ENCODE measurements at places on chromosomes 5 and 9.

GRCh38 chr9:130610862-130611707, 31.7 kb downstream of the FUBP3 start:
- no peak for DNase-seq

- no peak for DNase-seq
Observed at GRCh38 chr5:130536691-130537090, 628.4 kb downstream of the HINT1 start.

DNA sequence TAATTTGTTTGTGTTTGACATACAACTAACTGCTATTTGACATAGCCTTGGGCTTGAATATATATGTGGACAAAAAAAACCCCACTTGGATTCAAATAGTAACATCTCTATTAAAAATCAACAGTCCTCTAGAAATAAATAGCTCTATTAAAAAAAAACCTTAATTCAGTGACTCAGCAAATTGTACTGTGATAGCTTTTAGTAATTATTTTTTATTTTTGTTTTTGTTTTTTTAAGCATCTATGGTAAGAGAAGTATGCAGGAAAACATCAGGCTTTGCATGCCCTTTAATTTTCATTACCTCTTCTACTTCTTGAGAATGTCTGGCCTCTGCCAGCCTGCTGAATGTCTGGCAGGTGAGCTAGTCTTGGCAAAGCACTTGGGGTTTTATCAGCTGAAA, 300.7 kb downstream of the NPR3 start:
- DNase-seq = no peak

GRCh38 chr9:120866651-120867050, 10.3 kb downstream of the PHF19 start:
- DNase-seq = no peak

- no peak for DNase-seq
Observed at GRCh38 chr9:133774799-133775198, 36.6 kb upstream of the SARDH start.

DNA sequence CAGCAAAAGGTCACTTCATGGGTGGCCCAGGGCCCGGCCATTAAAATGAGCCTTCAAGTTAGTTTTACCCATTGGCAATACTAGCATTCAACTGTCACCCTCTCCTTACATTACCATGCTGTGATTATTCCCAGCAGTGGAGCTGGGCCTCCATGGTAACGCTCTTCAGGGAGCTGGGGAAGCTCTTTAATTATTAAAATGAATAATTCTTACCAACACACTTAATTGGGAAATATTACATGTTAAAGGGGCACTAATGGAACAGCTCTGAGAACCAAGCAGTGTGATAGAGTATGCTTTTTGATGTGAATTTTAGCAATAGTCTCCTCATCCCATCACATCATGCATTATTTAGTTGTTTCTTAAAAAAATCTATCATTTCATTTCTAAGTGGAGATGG, 187.2 kb downstream of the CEMIP2 start:
- DNase-seq = no peak

DNA sequence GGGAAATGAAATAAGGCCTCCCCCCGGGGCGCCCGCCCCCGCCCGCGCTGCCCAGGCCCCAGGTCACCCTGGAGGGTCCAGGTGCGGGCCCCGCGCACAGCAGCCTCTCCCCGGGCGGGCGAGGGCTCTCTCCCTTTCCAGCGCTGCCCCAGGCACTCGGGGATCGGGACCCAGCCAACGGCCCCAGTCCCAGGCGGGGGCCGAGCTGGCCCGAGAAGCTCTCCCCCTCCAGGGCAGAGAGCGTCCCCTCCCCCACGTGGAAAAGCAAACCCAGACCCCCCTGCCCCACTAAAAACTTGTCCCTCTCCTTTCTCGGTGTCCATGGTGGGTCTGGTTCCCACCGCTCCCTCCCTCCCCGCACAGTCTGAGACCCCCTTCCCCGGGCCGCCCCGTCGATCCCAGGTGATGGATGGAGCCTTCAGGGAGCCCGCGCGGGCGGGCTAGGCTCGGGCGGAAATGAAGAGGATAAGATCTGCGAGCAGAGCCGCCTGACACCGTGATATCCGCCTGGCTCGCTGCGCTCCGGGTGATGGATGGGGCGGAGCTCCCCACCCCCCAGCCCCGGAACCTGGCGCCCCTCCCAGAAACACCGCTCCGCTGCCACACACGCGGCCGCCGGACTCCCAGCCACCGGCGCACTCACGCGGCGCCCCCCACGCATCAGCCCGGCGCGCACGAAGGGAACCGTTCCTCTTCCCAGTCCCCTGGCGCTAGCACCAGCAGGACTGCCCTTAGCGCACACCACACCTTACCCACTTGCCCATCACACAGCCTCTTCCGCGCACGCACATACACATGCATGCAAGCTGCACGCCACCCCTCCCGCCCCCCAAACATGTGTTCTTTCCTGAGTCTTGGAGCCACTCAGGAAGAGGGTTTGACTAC, 81.7 kb upstream of the ZBTB43 start:
- DNase-seq = no peak

- no peak for DNase-seq
Observed at GRCh38 chr5:88829054-88829453, 53.9 kb downstream of the MEF2C start.

DNA sequence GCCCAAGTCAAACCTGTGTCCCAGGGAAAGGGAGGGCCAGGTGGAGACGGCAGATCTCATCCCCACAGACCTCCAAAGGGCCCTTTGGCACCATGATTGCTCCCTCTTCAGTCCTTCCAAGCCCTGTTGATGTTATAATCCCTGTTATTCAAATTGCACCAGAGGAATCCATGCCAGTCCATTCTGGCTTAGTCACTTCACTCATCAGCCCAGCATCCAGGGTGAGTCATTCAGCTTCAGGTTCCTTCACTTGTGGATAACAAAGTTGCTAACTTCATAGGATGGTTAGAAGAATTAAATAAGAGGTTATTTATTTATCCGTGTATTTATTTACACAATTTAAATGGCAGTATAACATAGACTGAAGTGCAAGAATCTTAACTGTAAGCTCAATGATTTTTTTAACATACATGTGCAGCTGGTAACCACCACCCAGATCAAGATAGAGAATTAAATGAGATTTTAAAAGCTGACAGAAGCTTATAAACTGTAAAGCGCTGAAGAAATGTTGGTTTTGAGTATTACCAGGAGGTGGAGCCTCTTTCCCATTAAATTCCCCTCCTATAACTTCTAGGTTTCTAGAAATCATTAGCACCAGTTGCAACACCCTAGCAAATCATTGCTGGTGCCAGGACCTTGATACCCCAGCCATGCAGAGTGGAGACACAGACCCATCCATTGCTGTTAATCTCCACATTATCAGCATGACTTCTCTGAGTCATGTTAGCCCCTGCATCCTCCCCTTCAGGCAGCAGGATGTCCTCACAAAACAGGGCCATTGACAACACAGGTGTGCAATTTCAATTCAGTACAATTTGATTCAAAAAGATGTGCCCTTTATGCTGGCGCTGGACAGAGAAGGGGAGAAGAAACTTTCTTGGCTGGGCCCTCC, 77.4 kb downstream of the SEC61B start:
- no peak for DNase-seq

GRCh38 chr9:132168347-132168746, 6.5 kb downstream of the NTNG2 start:
- no peak for DNase-seq

DNA sequence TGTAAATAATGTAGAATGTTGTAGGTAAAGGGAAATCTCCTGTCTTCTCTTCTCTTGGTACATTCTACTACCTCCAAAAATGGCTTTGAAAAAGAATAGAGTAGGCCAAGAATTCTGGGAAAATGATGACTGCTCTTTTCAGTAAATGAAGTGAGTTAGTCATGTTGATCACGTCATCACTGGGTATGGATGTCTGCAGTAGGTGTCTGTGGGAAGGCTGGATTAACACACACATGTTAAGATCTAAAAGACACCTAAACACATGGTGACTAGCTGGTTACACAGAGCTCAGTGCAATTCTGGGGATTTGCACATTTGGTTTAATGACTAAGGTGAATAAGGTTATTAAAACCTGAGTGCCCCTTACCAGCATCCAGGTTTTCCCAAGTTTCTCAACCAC, 161.5 kb downstream of the CEP120 start:
- no peak for DNase-seq

DNA sequence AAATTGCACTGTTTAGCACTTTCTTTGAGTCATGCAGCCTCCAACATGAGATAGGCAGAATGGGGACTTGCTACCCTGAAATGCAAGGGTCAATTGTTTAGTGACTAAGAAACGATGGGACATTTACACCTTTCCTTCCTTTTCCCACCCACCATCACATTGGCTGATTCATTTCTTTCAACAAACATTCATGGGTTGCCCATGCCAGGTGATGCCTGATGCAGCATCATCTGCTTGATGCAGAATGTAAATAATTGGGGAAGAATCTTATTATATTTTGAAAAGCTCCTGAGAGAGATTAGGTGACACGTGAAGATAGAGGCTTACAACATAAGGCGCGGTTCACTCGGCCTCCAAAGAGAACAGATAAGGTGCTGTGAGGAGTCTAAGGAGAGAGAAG, 4.5 kb upstream of the TRMT10B start:
- DNase-seq = no peak

DNA sequence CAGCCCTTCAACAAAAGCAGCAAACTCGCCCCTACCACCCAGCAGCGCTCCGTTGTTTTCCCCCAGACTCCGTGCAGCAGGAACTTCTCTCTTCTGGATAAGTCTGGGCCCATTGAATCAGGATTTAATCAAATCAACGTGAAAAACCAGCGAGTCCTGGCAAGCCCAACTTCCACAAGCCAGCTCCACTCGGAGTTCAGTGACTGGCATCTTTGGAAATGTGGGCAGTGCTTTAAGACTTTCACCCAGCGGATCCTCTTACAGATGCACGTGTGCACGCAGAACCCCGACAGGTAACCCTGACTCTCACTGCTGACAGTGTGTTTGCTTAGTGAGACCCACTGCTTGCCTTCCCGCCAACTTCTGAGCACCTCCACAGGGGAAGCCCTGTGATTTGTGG, 81.8 kb downstream of the PRDM6 start:
- no peak for DNase-seq

DNA sequence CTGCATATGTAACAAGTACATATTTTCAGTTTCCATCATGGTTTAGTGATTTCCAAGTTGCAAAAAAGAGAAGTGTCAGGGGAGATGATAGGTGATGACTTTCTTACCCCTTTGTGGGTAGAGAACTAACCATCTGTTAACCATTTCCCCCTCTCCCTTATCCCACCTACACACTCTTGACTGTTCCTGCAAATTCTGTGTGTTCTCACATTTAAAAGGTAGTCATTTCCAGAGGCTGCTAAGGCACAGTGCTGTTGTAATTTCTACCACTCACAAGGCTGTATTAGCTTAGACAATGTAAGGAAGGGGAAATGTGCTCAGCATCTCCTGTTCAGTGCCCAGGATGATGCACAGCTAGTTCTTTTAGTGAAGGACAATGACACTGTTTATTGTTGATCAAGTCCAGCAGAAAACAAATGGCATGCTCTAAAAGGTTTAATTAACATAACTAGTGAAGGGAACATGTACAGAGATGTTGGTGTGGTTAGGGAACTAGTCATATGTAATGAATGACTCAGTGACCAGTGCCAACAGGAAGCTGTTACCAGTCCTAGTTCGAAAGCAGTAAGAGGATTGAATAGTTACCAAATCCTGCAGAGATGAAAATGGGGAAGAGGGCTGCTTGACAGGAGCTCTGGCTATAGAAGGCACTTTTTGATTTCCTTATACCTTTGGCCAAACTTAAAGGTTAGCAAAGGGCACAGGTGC, 165.1 kb downstream of the PLK2 start:
- DNase-seq = no peak

GRCh38 chr5:174585472-174585871, 138.9 kb upstream of the MSX2 start:
- DNase-seq = no peak

DNA sequence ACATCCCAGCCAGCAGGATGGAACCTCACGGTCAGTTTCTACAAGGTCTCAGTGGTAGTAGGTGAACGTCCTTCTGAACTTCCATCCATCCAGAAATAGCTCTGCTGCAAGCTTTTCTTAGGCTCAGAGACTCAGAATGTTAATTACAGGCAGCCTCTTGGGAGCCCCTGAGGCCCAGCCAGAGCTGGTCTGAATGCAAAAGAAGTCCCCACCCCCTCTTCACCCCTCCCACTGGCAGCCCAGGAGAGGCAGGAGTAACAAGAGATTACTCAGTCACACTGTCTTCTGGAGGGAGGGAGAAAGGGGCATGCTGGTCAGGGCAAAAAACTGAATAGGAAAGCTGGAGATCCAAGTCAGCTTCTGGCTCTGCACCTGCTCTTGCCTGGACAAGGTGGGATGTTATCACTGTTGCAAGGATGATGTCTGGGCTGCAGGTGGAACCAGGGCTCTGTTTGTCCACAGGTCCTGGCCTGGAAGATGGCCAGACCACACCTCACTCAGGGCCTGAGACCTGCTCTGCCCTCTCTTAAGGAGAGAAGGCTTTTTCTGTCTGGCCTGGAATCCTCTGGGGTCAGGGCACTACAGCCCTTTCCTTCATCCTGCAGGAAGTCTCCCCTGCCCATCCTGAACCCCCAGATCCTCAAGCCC, 9.1 kb downstream of the ENHO start:
- DNase-seq = no peak

GRCh38 chr9:135163023-135163780, 75.7 kb downstream of the OLFM1 start:
- no peak for DNase-seq

GRCh38 chr9:109283012-109283411, 37.8 kb downstream of the EPB41L4B start:
- no peak for DNase-seq

DNA sequence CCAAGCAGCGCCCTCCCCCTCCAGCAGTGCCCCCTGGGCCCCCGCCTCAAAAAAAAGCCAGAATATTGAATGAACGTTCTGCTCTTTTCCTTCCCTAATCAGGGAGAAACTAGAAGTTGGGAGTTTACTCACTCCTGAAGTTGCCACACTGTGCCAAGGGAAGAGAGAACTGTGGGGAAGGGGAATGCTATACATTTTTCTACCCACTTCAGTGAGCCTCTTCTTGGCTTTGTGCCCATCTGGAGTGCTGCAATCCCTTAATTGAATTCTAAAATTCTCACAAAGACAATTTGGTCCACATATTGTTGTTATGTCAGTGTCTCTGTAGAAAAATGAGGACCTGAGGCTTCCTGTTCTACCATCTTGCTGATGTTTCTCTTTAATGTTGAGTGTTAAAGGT, 443.7 kb downstream of the DIRAS2 start:
- DNase-seq = peak; percentile 0

- DNase-seq = no peak
Observed at GRCh38 chr9:112378328-112379176, 1.4 kb upstream of the HSDL2 start.

DNA sequence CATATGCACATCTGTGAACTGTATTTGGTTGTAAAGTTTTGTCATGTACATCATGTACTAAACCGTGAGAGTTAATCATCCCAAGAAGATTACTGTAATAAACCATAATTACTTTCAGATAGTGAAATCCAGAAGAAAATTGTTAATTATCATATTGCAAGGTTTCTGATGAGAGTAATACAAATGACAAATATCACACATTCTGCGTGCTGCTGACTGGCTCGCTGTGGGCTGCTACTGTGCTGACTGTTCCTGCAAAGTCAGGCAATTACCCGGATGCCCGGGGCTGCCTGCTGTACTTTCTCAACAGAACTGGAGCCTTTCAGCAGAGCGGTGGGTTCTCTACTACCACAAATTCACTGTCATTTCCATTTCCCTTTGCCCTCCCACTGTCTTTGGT, 68.3 kb downstream of the SMARCA2 start:
- no peak for DNase-seq

GRCh38 chr5:116504593-116505166, 69.9 kb downstream of the SEMA6A start:
- DNase-seq = no peak
